ENCODE measurements at places on chromosomes 13 and 19.

DNA sequence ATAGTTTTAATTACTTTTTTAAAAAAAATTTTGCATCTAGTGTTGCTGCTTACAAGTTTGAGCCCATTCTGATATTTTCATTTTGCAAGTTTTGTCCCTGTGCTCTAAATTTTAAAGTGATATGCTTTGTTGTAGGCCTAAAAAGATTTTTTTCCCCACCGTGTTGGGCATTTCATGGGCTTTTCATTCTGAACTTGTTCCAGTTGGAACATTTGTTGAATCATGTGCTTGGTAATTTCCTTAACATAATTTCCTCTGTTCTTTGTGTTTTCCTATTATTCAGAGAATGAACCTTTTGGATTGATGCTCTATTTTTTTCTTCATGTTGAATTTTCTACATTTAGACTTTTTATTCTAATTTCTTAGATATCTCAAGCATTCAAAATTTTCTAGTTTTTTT is 206.4 kb upstream of the SPRY2 start:
- no peak for DNase-seq

DNA sequence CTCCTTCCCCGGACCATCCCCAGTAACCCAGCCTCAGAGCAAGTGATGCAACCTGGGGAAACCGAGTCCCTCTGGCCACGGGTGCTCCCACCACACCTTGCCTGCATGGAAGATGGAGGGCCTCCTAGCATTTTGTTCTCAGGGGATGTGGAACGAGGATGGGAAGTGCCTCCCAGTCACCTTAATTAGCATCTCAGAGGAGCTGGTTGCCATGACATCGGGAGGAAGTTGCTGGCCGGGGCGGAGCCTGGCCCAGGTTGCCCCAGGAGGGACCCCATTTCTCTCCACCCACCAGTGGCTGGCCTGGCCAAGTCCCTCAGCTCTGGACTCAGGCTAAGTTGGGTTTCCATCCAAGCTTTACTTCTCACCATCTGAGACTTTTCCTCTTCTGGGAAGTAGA is 24.1 kb upstream of the PTPRS start:
- no peak for DNase-seq

DNA sequence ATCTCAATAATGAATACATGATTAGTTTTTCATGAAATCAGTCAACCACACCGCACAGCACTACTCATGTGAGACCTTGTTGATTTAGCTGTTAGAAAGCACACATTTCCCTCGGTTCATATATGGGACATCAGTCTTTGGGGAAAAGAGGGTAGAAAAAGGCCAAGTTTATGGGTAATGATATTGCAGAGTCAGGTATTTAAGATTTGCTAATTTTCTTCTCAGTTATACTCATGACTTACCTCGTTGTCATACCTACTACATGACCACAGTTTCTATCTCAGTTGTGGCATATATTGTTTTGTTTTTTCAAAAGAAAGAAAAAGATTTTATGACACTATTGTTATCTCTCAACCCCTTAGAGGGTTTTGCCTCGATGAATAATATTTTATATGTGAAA is 165.6 kb downstream of the POU4F1 start:
- DNase-seq: no peak

DNA sequence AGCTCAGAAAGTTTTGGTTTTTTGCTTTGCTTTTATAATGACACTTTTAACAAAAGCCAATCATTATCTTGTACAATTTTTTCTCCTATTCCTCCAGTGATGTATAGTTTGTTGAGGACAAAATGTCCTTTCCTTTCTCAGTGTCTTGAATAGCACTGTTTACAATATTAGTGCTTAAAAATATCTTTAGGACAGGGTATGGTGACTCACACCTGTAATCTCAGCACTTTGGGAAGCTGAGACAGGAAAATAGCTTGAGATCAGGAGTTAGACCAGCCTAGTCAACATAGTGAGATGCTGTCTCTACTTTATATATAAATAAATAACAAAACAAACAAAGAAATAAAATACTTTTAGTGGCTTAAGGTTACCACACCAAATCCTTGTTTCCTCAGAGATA is 41.9 kb downstream of the SPRY2 start:
- DNase-seq: no peak

DNA sequence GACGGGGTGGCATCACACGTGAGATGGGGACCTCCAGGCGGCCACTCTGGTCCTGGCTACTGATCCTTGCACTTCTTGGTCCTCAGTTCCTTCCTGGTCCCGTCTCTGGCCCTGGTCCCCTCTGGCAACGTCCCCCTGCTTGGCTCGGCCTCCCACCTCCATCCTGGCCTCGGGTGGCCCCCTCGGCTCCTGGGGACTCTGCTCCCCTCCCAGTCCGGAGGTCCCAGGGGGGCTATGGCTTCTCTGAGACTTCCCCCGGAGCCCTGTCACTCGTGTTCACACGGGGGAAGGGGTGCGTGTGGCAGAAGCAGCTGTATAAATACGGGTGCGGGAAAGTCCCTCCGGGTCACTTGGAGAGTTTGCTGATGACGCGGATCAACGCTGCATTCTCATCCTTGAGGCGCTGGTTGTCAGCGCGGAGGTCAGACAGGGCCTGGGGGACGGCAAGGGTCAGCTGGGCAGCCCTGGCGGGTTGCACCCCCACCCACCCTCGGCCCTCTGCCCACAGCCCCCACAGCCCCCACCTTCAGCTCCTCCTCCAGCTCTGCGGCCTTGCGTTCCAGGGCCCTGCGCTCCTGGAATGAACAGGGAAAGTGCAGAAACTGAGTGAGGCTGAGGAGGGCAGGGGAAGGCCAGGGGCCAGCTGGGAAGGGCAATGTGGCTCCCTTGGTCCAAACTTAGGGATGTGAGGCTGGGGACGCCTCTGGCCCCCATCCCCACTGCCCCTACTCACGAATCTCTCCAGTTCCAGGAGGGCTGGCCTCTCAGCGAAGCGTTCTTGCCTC is 15.6 kb downstream of the EPS8L1 start:
- no peak for DNase-seq
